ENCODE measurements at places on chromosomes 1 and 21.

DNA sequence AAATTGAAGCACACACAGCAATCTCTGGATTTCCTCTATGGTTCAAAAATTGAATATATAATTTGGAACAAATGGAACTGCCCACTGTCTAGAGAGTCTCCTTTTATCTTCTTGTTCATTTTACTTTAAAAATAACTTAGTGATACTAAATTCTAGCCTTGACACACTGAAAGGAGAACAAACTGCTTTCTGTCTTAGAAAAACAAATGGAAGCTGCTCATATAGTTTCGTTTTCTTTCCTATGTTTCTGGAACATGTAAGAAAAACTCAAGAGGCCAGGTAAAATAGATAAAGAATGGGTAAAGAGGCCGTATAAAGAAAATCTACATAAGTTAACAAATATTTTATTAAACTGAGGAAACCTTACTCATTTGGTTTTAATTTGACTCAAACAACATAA lies 332.7 kb downstream of the NEGR1 start:
- no peaks in the 10 kb centered on the region for H3K36me3 ChIP-seq
- no peak overlapping the region for H3K4me3 ChIP-seq
- DNase-seq, result no peak
- H3K27me3 ChIP-seq, result no peaks in the 10 kb centered on the region

DNA sequence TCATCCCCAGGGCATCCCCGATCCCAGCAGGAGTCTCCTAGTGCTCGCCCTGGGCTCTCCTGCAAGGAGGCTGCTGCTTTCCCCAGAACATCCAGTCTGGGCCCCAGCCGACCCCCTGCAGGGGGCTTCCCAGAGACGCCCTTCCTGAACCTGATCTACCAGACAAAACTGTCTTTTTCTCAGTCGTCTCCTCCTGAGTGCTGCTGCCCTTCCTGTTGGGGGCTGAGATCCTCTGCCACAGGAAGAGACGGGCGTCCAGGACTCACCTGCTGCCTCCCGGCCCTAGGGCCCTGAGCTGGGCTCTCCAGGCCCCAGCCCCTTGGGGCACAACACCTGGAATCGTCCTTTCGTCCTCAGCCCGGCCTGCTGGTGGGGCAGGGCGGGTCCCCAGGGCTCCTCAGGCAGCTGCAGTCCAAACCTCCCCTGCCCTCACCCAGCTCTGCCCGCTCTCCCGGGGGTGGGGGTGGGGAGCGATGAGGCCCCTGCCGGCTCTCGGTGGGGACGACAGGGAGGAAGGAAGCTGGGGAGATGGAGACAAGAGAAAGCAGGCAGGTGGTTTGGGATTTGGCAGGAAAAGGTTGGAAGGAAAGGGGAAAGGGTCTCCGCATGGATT lies 36.9 kb downstream of the TP73 start:
- no peak overlapping the region for H3K27ac ChIP-seq
- H3K36me3 ChIP-seq, result no peaks in the 10 kb centered on the region
- H3K4me1 ChIP-seq, result no peaks in the 10 kb centered on the region
- no peak for DNase-seq
- no peaks in the 10 kb centered on the region for H3K27me3 ChIP-seq

DNA sequence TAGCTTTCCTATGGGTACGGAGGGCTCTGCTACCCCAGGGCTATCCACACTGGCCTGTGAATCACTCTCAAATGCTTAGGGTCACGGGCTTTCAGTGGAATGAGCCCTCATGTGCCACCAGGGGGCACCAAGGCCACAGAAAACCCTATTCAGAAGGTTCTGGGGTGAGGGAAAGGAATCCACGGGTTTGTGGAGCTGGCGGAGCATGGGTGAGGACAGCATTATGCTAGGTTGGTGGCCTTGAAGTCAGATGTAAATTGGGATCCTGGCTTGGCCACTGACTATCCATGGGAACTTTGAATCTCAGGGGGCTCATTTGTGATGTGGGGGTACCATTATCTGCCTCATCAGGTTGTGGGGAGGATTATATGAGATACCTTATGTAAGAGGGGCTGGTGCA lies 5.1 kb upstream of the LAMTOR5 start:
- peaks cover 11% of the 10 kb centered on the region for H3K4me1 ChIP-seq
- no peak overlapping the region for H3K4me3 ChIP-seq
- no peak overlapping the region for H3K27ac ChIP-seq
- peak; percentile 78 for DNase-seq

- no peaks in the 10 kb centered on the region for H3K27me3 ChIP-seq
- H3K4me1 ChIP-seq, result no peaks in the 10 kb centered on the region
- no peak overlapping the region for H3K4me3 ChIP-seq
- no peak for DNase-seq
- H3K27ac ChIP-seq, result no peak overlapping the region
Measured at GRCh38 chr1:60274422-60275290, 201.1 kb upstream of the C1orf87 start.

- no peaks in the 10 kb centered on the region for H3K4me1 ChIP-seq
- no peak overlapping the region for H3K4me3 ChIP-seq
- no peak for DNase-seq
- no peaks in the 10 kb centered on the region for H3K36me3 ChIP-seq
- H3K27ac ChIP-seq, result no peak overlapping the region
- H3K27me3 ChIP-seq, result peaks cover under 1% of the 10 kb centered on the region
Measured at GRCh38 chr1:234295068-234295467, 78.2 kb upstream of the COA6 start.

DNA sequence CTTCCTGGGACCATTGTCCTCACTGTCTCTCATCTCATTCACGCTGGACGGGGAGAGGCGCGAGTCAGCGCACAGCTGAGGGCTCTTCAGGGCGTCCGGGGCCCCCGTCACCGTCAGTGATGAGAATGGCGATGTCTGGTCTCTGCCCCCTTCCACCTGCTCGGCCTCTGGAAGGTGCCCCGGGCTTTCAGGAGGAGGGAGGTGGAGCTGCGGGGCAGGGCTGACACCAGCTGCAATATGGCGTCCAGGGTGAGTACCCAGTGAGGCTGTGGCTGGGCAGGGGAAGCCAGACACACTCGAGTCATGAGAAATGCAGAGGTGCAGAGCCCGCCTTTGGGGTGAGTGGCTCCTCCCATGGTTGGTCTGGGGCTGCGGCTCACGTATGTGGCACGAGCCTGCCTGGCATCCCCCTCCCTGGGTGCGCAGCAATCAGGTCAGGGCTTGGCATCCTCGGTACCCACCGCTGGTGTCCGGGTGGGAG lies 15.1 kb downstream of the MORN1 start:
- H3K4me3 ChIP-seq, result no peak overlapping the region
- H3K27me3 ChIP-seq, result no peaks in the 10 kb centered on the region
- H3K27ac ChIP-seq, result no peak overlapping the region
- no peak for DNase-seq
- H3K36me3 ChIP-seq, result no peaks in the 10 kb centered on the region

DNA sequence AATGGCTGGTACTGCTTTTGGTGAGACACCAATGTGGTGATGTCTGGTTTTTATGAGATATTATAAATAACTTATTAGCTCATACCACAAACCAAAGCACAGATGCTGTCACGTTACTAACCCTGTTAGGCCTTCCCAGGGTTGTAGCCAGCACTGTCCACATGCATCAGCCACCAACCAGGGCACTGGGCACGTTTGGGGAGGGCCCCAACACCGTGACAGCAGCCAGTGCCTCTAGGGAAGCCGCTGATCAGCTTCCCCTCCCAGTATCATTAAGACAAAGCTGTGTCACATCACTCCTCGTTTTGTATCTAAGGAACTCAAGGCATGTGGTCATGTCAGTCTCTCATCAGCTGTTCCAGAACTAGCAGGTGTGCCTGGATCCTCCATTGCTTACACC lies 13.9 kb downstream of the URB1 start:
- no peaks in the 10 kb centered on the region for H3K27me3 ChIP-seq
- peaks cover 62% of the 10 kb centered on the region for H3K36me3 ChIP-seq
- no peak overlapping the region for H3K4me3 ChIP-seq
- no peaks in the 10 kb centered on the region for H3K4me1 ChIP-seq

- H3K36me3 ChIP-seq, result no peaks in the 10 kb centered on the region
- H3K4me1 ChIP-seq, result no peaks in the 10 kb centered on the region
- H3K27me3 ChIP-seq, result peaks cover 2% of the 10 kb centered on the region
- no peak overlapping the region for H3K4me3 ChIP-seq
- no peak overlapping the region for H3K27ac ChIP-seq
Measured at GRCh38 chr1:177790566-177790965, 179.3 kb downstream of the SEC16B start.

DNA sequence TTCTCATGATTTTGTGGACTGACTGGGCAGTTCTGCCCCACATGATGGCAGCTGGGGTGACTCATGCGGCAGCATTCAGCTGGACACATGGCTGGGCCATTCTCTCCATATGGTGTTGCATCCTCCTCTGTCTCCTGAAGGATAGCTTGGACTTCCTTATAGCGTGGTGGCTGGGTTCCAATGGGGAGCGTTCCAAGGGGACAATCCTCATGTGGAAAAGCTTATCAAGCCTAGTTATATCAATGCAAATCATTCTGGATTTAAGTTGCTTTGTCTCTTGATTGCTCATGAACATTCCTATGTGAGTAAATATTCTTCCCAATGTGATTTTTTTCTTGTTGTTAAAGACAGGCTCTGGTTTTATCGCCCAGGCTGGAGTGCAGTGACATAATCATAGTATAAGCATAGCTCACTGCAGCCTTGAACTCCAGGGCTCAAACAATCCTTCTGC lies 13.2 kb upstream of the SLC2A1 start:
- DNase-seq, result no peak
- H3K27ac ChIP-seq, result no peak overlapping the region
- H3K36me3 ChIP-seq, result peaks cover 1% of the 10 kb centered on the region
- no peaks in the 10 kb centered on the region for H3K27me3 ChIP-seq
- H3K4me3 ChIP-seq, result no peak overlapping the region
- peaks cover 6% of the 10 kb centered on the region for H3K4me1 ChIP-seq

DNA sequence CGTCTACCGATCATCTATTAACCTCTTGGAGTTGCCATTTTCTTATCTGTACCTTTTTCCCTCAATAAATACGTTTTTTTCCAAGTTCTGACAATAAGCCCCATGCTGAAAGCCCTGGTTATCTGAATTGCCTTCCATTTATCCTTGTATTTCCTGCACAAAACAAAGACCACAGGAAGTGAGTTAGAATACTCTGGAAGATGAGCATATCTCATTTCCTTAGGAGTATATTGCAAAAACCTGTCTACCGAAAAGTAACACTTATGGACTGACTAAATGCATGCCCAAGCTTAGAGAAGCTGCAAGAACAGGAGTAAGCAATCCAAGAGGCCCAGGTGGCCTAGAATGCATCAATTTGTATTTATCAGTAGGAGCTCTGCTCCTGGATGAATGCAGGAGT lies 39.9 kb downstream of the DIRAS3 start:
- H3K27me3 ChIP-seq, result peaks cover 3% of the 10 kb centered on the region
- H3K27ac ChIP-seq, result no peak overlapping the region
- no peak for DNase-seq
- no peak overlapping the region for H3K4me3 ChIP-seq
- H3K36me3 ChIP-seq, result no peaks in the 10 kb centered on the region

GRCh38 chr1:227776331-227776771 lies 39.1 kb upstream of the PRSS38 start:
- no peaks in the 10 kb centered on the region for H3K27me3 ChIP-seq
- H3K4me1 ChIP-seq, result peaks cover 21% of the 10 kb centered on the region
- no peak for DNase-seq
- no peaks in the 10 kb centered on the region for H3K36me3 ChIP-seq

DNA sequence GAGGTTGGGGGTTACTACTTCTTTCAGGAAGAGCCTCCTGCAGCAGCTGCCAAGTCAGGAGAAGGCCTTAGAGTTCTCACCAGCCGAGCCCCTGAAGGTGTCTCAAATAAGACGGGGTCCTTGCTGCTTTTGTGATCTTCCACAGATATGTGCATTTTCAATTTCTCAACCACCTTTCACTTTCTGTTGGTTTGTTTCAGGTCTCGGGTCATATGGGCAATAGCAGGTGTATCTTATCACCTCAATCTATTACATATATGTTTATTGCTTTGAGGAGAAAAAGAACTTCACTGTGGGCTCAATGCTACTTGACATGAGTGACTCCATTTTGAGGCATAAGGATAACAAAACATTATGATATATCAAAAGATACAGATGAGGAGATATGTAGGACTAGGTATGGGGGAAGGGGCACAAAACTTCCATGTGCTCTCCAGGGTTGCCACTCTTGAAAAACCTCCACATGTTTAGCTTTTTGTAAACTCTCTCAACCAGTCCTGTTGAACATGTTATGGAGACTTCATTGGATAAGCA lies 1171.4 kb upstream of the ADGRL2 start:
- no peaks in the 10 kb centered on the region for H3K4me1 ChIP-seq
- no peaks in the 10 kb centered on the region for H3K36me3 ChIP-seq
- H3K4me3 ChIP-seq, result no peak overlapping the region
- no peaks in the 10 kb centered on the region for H3K27me3 ChIP-seq
- H3K27ac ChIP-seq, result no peak overlapping the region

DNA sequence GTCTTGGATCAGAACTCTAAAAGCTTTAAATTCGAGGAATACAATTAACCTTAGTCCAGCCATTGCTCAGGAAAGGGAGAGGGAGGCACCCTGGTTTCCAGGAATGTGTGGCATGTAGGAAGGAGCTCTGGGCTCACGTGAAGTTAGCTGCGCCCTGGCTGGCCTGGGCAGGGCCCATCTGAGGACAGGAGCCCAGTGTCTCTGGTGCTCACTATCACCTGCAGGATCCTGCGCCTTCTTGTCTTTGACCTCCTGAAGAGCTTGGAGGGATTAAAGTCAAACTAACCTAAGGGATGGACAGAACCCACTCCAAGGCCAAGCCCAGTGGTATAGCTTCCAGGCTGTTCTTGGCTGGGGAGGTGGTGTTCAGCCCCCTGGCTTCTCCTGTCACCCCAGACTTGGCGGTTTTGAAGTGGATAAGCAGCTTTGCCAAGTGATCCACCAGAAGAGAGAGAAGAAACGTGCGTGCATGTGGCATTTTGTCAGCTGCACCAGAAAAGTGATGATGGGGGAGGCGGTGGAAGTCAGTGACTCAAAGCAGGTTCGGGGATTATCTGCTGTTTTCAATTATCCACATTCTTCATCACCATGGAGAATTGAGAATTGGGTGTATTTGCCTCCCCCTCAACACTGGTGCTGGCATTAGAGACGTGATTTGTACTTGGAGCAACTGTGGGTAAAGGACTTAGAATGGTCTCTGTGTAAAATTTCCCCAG lies 11.9 kb upstream of the KCNN3 start:
- H3K4me3 ChIP-seq, result no peak overlapping the region
- H3K27ac ChIP-seq, result no peak overlapping the region
- peaks cover 6% of the 10 kb centered on the region for H3K4me1 ChIP-seq
- no peak for DNase-seq

DNA sequence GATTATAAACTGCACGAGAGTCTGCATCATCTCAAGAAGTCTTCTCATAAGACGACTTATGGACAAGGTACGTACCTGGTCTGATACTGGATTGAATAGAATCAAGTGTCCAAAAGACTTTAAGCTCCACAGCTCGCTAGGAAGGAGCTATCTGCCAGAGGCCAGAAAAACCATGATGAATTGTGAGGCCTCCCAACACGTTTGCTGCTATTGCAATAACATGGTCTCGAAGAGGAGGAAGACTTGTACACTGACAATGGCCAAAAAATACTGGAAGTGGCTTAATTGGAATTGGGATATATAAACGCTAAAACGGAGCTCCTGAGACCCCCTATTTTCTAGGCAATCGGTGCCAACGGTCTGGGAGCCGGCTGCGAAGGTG lies 534 bp downstream of the DNAJC28 start:
- DNase-seq, result no peak
- H3K4me3 ChIP-seq, result peak overlapping the region; percentile 87
- H3K4me1 ChIP-seq, result peaks cover 9% of the 10 kb centered on the region
- H3K27ac ChIP-seq, result peak overlapping the region; percentile 72
- H3K36me3 ChIP-seq, result no peaks in the 10 kb centered on the region

Measured in activated CD4-positive, alpha-beta T cell treated with anti-CD3 and anti-CD28 coated beads for 36 hours (primary cell).